T47D (cell line): ENCODE measurements at places on chromosomes 11 and 22.
A peak's percentile ranks its signal among the peaks of the same experiment; 100 is the strongest.

GRCh38 chr22:25354456-25354855, 135.0 kb downstream of the CRYBB2 start:
- DNase-seq, result no peak

DNA sequence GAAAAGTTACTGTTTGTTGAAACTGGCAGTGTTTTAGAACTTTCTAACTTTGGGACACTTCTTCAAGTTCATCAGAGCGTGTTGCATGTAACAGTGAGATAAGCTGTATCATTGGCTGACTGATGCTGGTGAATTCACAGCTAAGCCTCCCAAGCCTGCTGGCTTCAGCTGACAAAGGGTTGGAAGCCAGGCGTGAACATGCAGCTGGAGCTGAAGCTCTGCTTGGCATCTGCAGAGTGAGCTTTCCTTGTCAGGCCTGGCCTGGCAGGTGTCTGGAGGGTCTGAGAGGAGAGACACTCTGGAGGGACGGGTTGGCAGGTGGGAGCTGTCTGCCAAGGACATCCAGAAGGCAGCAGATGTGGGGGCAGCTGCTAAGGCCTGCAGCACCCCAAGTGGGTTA, 1.5 kb downstream of the AMPD3 start:
- DNase-seq, result no peak

- no peak for DNase-seq
Measured at GRCh38 chr11:116403794-116404461, 368.9 kb downstream of the BUD13 start.

- no peak for DNase-seq
Measured at GRCh38 chr11:114257621-114258558, 38.3 kb upstream of the NNMT start.

GRCh38 chr11:214083-214482, 6.6 kb downstream of the RIC8A start:
- DNase-seq, result no peak

GRCh38 chr11:128181088-128181480, 406.3 kb downstream of the ETS1 start:
- DNase-seq, result no peak

DNA sequence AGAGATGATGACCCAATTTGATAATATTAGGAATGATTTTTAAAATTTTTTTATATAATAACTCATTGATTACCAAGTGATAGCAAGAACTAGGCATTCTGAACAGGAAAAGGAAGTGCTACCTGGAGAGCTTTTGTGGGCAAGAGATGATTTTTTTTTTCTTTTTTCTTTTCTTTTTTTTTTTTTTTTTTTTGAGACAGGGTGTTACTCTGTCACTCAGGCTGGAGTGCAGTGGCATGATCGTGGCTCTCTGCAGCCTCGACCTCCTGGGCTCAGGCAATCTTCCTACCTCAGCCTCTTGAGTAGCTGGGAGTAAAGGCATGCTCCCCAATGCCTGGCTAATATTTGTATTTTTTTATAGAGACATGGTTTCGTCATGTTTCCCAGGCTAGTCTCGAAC, 40.4 kb downstream of the TNRC6B start:
- DNase-seq, result no peak

- DNase-seq, result no peak
Measured at GRCh38 chr11:2839395-2839943, 46.1 kb downstream of the CDKN1C start.

GRCh38 chr11:78289552-78290292, 101.0 kb downstream of the USP35 start:
- no peak for DNase-seq

GRCh38 chr22:46367707-46368191, 32.2 kb downstream of the TRMU start:
- peak; percentile 77 for DNase-seq

- no peak for DNase-seq
Measured at GRCh38 chr11:11963842-11964773, 44.3 kb downstream of the DKK3 start.

- DNase-seq, result no peak
Measured at GRCh38 chr11:128776424-128777284, 82.8 kb downstream of the FLI1 start.

- peak; percentile 4 for DNase-seq
Measured at GRCh38 chr22:20758688-20759087, 15.2 kb upstream of the SERPIND1 start.

DNA sequence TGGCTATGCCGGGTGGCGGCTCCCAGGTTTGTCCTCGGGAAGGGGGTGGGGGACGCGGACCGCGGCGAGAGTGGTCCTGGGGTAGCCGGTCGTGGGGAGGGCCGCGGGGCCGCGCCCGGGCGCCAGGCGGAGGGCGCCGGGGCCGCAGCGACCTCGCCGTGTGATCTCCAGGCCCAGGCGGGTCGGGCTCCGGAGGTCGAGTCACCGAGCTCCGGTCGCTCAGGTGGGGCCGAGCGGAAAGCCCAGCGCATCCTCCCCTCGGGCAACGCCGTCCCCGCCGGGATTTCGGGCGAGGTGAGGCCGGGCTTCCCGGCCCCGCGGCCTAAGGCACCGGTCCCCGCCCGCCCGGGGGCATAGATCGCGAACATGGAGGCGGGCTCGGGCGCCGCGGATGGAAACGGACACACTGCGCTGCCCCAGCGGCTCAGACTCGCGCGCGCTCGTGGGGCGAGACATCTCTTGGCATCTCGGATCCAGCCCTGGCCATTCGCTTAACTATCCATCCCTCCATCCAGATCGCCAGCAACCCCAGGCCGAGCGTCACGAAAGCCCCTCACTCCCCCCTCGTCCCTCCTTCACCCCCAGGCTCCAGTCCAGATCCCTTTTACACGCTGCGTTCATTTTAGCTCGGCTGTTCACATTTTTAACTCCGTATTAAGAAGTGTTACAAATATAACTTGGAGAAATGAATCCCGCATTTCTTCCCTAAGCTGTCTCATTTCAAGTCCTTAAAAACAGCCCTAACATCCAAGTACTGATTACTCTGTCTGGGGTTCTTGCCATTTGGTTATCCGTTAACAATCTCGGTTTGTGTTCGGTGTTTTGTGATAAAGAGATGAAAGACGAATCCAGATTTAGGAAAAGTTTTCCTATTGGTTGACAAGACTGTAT, 460 bp downstream of the ZC3H12C start:
- DNase-seq, result peak; percentile 50

DNA sequence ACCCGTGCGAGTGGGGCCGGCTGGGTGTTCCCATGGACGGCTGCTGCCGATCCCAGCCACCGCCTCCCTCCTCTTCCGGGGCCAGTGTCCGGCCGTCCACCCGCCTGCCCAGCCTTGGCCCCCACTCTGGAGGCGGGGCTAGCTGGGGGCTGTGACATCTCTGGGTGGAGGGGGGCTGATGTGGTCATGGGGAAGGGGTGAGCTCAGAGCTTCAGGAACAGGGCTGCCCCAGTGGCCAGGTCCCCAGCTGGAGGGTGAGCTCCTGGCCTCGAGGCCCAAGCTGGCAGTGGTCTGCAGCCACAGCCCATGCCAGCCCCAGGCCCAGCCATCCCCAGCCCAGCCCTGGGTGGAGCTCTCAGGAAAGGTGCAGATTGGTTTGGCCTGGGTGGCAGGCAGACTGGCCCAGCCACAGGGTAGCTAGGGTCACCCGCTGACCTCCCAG, 2.7 kb downstream of the INS start:
- no peak for DNase-seq

DNA sequence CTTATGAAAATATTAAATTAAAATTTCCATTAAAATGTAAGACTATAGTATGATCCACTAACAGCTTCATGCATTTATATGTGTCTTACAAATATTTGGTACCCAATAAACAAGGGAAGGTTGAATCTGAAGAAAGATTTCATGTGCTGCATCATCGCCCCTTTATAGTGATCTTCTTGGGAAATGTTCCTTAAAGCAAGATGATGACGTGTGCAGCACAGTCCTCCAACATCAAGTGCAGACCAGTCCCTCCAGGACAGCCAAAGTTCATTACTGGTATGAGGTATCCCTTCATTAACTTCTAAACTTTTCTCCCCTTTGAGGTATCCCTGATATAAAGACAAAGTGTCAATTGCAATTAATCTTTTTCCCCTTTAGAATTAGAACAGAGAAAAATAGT, 567.0 kb downstream of the METTL15 start:
- no peak for DNase-seq

GRCh38 chr11:106399076-106399511, 321.6 kb downstream of the AASDHPPT start:
- DNase-seq, result no peak

DNA sequence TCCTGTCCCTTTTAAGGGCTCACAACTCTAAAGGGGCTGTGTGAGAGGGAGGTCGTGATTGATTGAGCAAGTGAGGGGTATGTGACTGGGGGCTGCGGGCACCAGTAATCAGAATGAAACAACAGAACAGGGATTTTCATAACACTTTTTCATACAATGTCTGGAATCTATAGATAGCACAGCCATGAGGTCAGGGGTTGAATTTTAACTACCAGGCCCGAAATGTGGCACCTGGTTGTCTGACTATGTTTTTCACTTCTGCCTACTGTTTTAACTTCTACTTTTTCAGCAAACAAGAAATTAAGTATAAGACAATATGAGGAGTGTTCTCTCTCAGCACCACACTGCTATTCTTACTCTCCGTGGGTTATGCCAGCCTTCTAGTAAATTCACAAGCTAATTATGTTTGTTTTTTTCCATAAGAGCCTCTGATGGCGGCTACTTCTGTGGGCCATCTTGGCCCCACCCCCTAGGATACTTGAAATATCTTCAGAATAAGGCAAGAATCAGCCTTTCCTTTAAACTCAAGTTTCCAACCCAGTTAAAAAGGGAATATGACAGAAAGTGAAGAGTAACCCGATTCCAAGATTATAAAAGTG, 552.8 kb upstream of the CHORDC1 start:
- no peak for DNase-seq

DNA sequence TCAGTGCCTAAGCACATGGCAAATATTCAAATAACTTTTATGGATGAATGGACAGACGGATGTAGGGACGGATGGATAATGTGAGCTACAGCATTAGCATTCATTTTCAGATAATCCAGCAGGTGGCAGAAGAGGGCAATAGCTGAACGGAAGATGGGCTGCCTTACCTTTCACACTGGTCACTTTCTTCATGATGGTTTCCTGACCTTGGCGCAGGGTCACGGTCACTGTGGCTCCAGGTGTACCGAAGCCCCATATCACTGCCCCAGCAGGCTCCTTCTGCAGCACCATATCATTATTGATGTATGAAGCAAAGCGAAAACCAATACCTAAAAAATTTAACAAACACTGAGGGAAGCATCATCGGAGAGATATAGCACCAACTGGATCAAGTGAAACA, 4.3 kb downstream of the SIAE start:
- peak; percentile 81 for DNase-seq
